ENCODE measurements at places on chromosomes 7 and 10.

GRCh38 chr10:68092512-68092911 lies 16.8 kb upstream of the MYPN start:
- DNase-seq = peak; percentile 43

DNA sequence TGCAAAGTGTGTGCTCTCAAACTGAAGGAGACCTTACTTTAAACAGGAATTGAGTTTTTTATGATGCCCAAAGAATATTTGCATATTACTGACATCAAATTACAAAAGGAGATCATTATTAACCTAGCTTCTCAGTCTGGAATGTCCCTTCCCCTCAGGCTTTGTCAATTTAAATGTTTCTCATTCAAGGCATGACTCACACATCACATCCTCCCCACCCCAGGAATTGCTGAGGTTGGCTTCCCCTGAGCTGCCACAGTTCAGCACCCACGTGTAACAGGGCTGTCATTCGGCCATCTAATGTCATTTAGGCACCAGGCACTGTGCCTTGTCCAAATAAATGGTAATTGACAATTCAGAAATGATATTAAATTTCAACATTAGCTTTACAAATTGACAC lies 305.9 kb upstream of the MGMT start:
- DNase-seq = peak; percentile 47

DNA sequence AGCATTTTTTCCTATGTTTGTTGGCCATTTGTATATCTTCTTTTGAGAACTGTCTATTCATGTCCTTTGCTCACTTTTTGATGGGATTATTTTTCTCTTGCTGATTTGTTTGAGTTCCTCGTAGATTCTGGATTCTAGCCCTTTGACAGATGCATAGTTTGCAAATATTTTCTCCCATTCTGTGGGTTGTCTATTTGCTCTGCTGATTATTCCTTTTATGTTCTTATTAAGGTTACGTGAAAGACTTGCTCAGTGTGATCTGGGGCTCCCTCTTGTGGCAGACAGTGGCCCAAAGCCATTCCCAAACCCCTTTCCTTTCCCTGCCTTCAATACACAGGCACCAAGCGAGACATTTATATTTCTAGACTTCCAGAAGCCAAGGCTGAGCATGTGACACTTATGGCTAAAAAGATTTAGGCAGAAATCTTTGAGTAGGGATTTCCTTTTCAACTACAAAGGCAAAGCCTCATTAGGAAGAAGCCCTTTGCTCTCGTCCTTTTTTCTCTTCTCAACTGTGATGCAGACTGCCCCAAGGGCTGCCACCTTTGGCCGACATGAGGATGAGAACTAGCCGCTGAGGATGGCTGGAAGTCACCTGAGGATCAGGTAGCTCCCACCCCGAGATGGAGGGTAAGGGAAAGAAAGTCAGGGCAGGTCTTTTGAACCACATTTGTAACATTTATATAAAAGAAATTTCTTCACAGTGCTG lies 23.6 kb downstream of the ST8SIA6 start:
- peak; percentile 77 for DNase-seq

DNA sequence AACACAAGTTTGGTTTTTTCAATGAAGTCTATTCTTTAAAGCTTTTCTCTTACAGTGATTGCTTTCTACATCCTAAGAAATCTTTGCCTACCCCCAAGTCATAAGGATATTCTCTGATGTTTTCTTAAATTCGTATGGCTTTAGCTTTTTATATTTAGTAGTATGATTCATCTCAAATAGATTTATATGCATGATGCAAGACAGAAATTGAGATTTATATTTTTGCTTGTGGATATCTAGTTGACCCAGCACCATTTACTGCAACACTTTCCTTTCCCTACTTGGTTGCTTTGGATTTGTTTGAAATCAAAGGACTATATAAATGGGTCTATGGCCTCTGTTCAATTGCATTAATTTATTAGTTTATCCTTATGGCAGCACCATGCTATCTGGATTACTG lies 113.9 kb downstream of the ZNF438 start:
- DNase-seq = peak; percentile 44

DNA sequence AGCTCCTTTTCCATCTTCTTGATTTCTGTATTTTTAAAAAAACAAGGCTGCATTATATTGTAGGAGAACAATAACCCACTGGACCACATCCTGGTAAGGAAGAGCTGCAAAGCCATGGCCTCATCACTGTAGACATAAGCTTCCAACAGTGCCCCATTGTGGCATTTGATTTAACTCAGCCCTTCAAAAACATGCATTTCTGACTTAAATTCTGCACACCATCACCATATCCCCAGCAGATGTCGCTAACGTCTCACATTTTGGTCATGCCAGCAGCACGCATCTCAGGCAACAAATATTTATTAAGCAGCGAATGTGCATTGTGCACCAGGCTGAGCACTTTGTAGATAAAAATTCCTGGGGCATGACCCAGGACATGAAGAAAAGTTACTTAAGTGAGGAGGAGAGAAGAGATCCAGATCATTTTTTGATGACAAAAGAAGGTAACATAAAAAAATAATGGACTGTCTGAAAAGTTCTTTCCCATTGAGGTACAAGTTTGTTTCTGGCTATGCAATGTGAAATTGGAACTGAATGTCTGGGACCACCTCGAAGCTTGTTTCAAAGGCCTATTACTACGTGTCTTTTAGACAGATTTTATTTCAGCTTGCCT lies 164.6 kb upstream of the CDCA7L start:
- peak; percentile 83 for DNase-seq

DNA sequence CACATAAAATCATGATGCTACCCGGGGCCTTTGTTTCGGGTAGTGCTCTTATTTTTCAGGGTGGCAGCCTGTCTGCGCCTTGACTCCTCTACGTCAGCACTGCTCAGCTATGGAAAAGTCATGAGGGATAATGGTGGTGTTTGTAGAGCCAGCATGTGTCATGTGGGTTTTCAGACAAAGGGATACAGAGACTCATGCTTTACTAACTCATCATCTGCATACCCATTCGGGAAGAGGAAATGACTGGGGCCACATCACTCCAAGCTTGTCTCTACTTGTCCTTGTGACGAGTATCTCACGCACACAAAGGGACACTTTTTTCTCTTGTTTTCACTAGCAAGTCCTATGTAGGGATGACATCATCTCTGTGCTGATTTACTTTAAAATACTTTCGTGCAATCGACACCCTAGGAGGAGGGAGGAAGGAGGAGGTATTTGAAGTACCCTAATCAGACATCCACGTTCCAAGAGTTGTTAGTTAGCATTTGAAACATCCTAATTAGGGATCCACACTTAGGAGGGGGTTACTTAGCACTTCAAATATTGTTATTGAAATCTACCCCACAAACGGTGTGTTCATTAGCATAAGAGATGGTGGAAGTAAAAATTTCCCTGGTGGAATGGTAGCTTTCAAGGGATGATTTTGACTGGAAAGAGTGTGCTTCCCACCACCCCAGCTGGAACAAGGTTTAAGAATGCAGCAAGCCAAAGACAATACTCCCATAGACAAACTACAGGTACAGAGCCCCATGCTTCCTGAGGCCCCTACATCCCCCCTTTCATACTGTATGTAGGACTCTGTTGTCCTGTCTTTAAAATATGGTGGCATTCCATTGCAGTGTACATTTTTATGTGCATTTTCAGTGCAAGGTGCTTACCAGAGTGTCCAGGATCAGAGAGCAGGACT lies 52.0 kb downstream of the THNSL1 start:
- DNase-seq = peak; percentile 71

- no peak for DNase-seq
These were observed 328.4 kb upstream of the NFE2L3 start for GRCh38 chr7:25823571-25823970.

GRCh38 chr10:43203448-43204041 lies 63.3 kb downstream of the RASGEF1A start:
- no peak for DNase-seq

DNA sequence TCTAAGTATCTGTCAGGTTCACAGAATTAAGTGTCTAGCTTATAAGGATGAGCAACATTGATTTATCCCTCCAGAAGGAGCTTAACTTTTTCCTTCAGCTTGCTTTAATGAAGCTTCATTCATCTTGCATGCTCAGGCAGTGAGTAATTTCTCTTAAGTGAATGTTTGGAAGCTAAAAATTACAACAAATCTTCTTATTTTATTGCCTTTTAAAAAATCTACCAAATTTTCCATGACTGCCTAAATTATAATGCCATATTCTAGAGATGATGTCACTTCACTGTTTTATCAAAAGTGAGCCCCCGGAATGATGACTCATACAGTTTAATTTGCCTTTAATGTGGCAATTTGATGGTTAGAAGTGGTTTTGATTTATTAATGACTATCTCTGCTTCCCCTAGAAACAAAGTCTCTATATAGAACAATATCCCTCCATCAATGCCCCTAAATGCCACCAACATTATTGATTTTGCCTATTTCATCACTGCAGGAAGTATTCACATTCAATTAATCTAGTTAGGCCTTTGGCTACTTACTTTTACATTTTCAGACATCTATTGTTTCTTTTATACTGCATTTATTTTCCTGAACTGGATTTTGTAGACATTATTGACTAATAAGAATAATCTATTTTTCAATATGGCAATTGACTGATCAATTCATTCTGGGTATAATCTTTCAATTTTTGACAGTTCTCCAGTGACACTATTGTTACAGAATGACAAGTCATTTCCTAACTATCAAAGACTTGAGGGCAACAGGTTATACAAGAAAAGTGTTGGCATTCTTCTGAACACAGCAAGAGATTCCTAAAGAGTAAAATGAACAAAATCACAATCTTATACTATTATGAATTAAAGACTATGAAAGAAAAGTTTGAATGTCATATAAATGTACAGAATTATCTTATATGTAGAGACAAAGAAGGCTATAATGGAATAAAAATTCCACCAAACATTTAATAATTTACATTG lies 139.3 kb upstream of the ODAD2 start:
- DNase-seq = peak; percentile 61

GRCh38 chr7:2108501-2109250 lies 124.1 kb downstream of the MAD1L1 start:
- DNase-seq = no peak

Data from fibroblast of skin of scalp (primary cell).